GM23338 (cell line): ENCODE measurements at places on chromosomes 12 and 14. TPM values are rescaled to one million over a fixed set of nuclear protein-coding genes. Genes with fewer than 3 reads are reported as not detected.

CIDEB gene
- total RNA-seq: 4.6 and 8.9 TPM in 2 replicates

- H3K4me3 ChIP-seq: no peak overlapping the region
- H3K27me3 ChIP-seq: no peaks in the 10 kb centered on the region
- no peaks in the 10 kb centered on the region for H3K36me3 ChIP-seq
- peaks cover 18% of the 10 kb centered on the region for H3K4me1 ChIP-seq
- DNase-seq: no peak
Measured at GRCh38 chr14:61535032-61535431, 160.3 kb upstream of the HIF1A start.

DNA sequence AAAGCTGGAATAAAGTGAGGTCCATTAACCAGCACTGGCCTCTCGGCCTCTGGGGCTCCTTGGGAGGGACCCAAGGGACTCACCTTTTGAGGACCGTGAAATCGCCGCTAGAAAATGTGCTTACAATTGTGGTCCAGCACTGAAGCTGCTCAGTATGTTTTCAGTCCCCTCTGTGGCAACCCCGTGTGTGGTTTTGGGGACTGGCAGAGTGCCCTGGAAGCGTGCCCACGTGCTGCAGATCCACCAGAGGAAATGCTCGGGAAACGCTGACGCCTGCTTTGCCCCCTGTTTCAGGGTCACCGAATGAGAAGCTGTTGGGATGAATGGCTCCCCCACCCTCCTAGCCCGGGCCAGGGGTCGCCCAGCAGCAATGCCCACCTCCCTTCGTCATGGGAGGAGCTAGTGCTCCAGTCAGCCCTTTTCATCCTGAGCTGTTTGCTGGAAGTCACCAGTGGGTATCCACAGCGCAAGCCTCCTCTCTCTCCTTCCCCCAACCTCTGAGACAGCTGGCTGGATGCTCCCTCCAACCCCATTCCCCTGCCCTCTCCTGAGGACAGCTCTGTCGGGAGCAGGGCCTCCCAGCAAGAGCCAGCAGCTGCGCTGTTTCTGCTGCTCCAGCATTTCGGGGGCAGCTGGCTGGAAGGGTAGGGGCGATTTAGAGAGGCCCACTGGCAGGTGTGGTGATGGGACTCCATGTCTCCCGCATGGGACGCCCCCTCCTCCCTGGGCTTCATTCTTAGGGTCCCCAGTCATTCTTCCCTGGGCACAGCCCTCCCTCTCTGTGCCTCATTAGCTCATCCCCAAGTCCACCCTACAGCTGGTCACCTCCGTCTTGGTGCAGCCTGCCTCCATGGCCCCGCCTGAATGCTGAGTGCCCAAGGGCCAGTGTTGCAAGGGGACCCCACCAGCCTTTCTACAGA, 33.2 kb upstream of the PPP1R13B start:
- DNase-seq: no peak
- H3K36me3 ChIP-seq: no peaks in the 10 kb centered on the region
- H3K4me3 ChIP-seq: no peak overlapping the region
- H3K27me3 ChIP-seq: no peaks in the 10 kb centered on the region
- H3K4me1 ChIP-seq: peaks cover 8% of the 10 kb centered on the region
- no peak overlapping the region for H3K27ac ChIP-seq

DNA sequence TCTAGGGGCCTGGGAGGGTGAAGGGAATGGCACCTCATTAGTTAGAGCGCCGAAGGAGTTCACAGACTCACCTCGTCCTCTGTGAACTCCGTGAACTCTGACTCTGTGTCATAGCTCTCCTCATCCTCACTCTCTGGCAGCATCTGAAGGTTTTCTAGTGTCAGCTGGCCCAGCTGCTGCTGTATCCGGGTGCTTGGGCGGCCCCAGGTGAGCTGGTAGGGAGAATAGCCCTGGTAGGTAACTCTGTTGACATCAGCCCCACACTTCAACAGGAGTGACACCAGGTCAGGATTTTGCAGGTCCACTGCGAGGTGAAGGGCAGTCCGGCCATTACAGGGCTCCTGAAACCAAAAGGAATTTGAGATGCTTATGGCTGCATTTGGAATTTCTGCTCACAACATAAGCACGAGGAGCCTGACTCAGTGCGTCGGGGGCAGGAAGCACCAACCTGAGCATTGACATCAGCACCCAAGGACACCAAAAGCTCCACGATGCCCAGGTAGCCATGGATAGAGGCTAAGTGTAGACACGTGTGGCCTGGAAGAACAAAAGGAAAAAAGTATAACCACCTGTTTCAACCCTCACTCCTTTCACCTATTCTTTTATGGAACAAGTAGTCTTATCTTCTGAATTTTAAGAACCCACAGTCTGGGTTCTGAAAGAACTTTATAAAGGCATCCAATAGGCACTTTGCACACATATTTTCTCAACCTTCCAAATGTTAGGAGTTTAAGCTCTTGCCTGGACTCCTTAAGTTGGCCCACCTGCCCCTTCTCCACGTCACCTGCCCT, 2.0 kb downstream of the NFKBIA start:
- H3K4me3 ChIP-seq: 0 out of 2 replicates have a peak overlapping the region, but pooled peaks have one; percentile 96
- H3K27ac ChIP-seq: no peak overlapping the region
- no peak for DNase-seq
- peaks cover 32% of the 10 kb centered on the region; the same call in 1 of the 2 replicates for H3K36me3 ChIP-seq

DNA sequence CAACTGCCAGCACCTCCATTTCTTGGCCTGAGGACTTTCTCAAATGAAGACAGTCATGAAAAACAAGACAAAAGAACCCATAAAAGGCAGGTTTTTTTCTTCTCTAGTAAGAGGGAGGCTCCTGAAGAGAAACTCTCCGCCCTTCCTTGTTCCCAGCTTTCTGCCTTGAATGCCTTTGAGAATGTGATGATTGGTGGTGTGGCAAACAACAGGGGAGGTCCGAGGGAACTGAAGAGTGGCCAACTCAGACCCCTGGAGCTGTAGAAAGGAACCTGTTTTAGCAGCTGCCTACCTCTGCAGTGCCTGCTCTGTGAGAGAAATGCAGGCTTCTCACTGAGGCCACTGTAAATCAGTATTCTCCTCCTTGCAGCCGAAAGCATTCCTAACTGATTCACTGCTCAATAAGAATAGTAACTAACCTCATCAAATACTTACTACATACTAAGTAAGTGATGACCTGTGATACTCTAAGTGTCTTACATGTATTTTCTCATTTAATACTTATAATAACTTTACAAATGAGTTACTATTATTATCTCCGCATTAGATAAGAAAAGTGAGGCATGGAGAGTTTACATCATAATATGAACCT, 16.7 kb upstream of the ERC1 start:
- H3K36me3 ChIP-seq: no peaks in the 10 kb centered on the region
- H3K27me3 ChIP-seq: no peaks in the 10 kb centered on the region
- peak; percentile 9 for DNase-seq

AKAP6 gene
- 0.38 and 0.43 TPM in 2 replicates for total RNA-seq

- peaks cover 40% of the 10 kb centered on the region for H3K4me1 ChIP-seq
- H3K36me3 ChIP-seq: no peaks in the 10 kb centered on the region
- H3K4me3 ChIP-seq: no peak overlapping the region
- no peak for DNase-seq
Measured at GRCh38 chr12:20523658-20524057, 155.3 kb downstream of the PDE3A start.

CLEC2A gene
- not detected in 2 replicates for total RNA-seq

- H3K36me3 ChIP-seq: no peaks in the 10 kb centered on the region
- no peak for DNase-seq
- H3K27ac ChIP-seq: no peak overlapping the region
- H3K4me3 ChIP-seq: no peak overlapping the region
Measured at GRCh38 chr14:91067186-91067585, 6.7 kb upstream of the RPS6KA5 start.

DNA sequence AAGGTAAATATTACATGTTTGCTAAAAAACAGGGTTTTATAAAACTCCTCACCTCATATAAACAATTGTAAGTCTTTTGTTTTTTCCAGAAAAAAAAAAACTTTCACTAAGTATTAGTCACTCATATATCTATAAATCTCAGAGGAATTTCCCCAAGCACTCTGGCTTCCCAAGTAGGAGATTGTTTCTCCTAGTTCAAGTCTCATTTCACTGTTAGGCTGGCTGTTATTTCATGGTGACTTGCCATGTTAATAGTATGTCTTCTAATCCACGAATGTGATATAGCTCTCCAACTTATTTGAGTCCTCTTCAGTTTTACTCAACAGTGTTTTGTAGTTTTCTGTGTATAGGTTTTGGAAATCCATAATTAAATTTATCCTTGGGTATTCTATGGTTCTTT, 61.6 kb downstream of the CAPZA3 start:
- no peaks in the 10 kb centered on the region for H3K27me3 ChIP-seq
- no peaks in the 10 kb centered on the region for H3K36me3 ChIP-seq
- H3K4me1 ChIP-seq: no peaks in the 10 kb centered on the region
- DNase-seq: no peak
- no peak overlapping the region for H3K27ac ChIP-seq
- no peak overlapping the region for H3K4me3 ChIP-seq

- no peaks in the 10 kb centered on the region for H3K4me1 ChIP-seq
- H3K27ac ChIP-seq: no peak overlapping the region
- no peaks in the 10 kb centered on the region for H3K36me3 ChIP-seq
- no peaks in the 10 kb centered on the region for H3K27me3 ChIP-seq
- H3K4me3 ChIP-seq: no peak overlapping the region
Measured at GRCh38 chr12:129193263-129193871, 340.1 kb downstream of the GLT1D1 start.

DNA sequence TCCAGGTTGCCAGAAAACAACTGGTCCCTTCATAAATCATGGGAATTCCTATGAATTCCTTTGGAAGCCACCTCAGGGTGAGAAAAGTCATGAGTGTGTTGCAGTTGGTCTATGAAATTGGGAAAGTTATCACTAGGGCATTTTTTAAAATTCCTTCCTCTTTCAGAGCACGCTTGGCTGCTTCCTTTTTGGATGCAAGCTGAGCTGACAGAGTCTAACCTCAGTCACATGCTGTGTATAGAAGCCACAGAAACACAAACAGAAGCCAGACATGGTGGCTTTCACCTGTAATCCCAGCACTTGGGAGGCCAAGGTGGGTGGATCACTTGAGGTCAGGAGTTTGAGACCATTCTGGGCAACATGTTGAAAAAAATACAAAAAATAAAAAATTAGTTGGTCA, 21.7 kb upstream of the HELB start:
- 0 out of 2 replicates have a peak, but pooled peaks cover 7% of the 10 kb centered on the region for H3K36me3 ChIP-seq
- H3K27me3 ChIP-seq: no peaks in the 10 kb centered on the region
- no peak overlapping the region for H3K27ac ChIP-seq
- no peak overlapping the region for H3K4me3 ChIP-seq
- DNase-seq: no peak

DNA sequence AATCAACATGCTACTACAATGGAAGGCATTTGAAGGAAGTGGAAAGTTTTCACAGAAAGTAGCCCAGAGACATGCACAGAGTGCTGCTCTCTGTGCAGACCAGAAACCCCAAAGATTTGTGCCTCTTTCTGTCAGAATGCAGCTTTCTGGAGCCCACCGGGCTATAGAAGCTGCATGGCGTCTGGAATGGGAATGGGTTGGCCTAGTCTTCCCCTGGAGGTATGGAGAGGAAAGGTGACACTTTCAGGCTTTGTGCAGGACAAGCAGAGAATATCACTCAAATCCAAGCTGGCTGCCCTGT, 21.3 kb upstream of the ZFP36L1 start:
- peaks cover 46% of the 10 kb centered on the region for H3K4me1 ChIP-seq
- peaks cover 4% of the 10 kb centered on the region; the same call in 1 of the 2 replicates for H3K27me3 ChIP-seq
- H3K27ac ChIP-seq: no peak overlapping the region; the same call in 1 of the 2 replicates
- DNase-seq: no peak
- H3K4me3 ChIP-seq: no peak overlapping the region
- H3K36me3 ChIP-seq: no peaks in the 10 kb centered on the region; the same call in 1 of the 2 replicates

SLC38A4 gene
- total RNA-seq: 12.5 and 13.3 TPM in 2 replicates

C1QL4 gene
- 0.12 TPM in 1 of 2 replicates, not detected in the other for total RNA-seq

OAS2 gene
- total RNA-seq: not detected in 2 replicates

DNA sequence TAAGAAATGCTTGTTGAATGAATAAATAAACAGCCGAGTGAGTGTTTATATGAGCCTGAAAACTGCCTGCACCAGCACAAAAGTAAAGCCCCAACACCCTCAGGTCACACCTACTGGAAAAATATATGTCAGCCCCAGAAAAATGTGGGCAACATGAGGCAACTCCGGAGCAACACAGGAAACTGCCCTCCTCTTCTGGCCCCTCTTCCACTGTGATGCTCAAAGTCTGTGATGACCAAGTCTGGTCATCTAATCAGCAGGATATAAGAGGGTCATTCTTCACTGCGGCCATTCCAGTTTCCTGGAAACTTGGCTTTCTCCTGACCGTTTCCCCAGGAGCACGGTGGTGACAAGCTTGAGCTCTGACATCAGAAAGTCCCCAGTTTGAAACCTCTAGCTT, 159.6 kb upstream of the PZP start:
- no peaks in the 10 kb centered on the region for H3K27me3 ChIP-seq
- H3K27ac ChIP-seq: no peak overlapping the region
- no peaks in the 10 kb centered on the region for H3K36me3 ChIP-seq
- no peak overlapping the region for H3K4me3 ChIP-seq

DNA sequence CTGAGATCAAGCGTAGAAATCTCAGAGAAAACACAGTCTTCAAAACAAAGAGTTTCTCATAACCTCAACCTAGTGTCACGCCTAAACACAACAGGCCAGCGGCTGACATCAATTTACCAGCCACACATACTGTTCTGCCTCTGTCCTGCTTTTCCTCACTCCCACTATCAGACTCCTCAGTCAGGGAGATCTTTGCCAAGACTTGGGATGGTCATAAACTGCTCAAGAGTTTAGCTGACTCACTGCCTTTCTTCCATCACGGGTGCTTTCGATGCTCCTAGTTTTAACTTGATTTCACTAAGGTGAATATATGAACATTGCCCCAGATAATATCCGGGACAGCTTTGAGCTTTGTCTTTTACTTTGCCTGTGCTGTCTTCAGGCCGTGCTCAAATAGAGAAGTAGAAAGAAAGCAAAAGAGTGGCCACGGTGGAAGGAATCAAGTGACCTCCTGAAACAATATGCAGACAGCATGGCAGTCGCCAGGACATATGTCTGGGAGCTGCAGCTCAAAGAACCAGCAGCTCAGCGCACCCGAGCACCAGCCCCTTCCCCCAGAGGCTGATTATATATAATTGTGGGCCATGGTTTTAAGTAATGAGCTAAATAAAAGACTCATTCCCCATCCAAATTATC, 12.1 kb downstream of the MDM1 start:
- H3K27me3 ChIP-seq: no peaks in the 10 kb centered on the region
- no peak for DNase-seq
- no peaks in the 10 kb centered on the region for H3K36me3 ChIP-seq
- no peak overlapping the region for H3K27ac ChIP-seq
- no peaks in the 10 kb centered on the region for H3K4me1 ChIP-seq
- H3K4me3 ChIP-seq: no peak overlapping the region

DNA sequence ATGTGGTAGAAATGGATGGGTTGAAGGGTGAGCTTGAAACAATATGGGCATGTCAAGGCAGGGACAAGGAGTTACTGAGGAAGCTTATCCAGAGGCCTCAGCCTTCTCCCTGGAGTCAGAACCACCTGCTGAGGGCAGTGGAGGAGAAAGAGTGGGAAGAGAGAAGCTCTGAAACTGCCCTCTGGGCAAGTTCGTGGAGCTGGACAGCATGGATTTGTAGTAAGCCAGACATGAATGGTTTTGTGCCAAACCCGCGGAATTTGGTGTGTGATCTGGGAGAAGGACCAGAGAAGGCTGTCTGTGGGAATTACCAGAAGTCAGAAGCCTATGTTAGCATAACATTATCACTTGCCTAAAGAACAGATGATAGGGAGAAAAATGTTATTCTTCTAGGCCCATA, 164.8 kb downstream of the SLC41A2 start:
- H3K27ac ChIP-seq: no peak overlapping the region
- DNase-seq: no peak
- no peaks in the 10 kb centered on the region for H3K27me3 ChIP-seq
